ENCODE measurements at places on chromosomes 3 and 15.

DNA sequence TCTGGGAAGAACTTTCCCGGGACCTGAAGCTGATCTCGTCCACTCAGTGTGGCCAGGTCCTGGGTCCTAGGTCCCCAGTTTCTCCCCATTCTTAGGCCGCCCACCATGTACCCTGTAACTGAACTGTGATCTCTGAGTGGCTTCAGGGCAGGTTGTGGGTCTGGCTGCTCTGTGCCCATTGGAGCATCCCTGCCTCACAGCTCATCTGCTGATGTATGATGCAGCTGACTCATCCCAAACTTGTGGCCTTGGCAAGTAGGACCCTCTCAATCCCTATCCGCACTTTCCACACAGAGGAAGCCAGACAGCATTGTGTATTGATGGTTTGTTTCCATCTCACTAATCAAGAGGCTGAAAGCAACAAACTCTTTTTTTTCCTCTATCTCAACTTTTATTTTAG, 69.1 kb upstream of the XCR1 start:
- H3K36me3 ChIP-seq: peaks cover 17% of the 10 kb centered on the region
- peak overlapping the region; percentile 94 for H3K27ac ChIP-seq
- H3K27me3 ChIP-seq: peaks cover 7% of the 10 kb centered on the region
- no peak overlapping the region for H3K4me3 ChIP-seq
- DNase-seq: no peak

DNA sequence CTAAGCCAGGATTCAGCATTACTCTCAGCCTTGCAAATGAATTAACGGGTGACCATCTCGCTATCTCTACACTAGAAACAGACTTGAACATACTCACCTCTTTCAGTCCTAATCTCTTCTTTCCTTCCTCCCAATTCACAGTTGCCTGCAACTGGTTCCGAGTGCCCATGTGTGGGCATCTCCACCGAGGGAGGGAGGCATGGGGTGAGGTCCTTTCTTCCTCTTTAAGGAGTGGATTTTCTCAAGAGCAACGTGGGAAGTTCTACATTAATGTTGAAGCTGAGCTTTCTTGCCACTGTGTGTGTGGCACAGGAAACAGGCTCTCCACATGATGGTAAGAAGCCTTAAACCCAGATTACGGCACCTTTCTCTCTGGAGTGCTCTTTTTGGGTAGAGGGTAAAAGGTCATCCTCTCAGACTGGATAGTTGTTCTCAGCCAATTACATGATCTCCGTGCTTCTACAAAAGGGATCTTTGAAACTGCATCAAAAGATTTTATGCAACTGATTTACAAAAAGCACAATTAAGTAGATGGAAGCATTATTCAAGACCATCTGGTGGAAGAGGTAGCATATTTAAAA, 286.8 kb upstream of the NR2F2 start:
- no peak for DNase-seq
- H3K27me3 ChIP-seq: peaks cover 45% of the 10 kb centered on the region
- H3K4me3 ChIP-seq: no peak overlapping the region

GRCh38 chr3:178513546-178514380, 22.5 kb upstream of the KCNMB2 start:
- DNase-seq: no peak
- H3K36me3 ChIP-seq: no peaks in the 10 kb centered on the region
- no peaks in the 10 kb centered on the region for H3K27me3 ChIP-seq
- H3K4me3 ChIP-seq: no peak overlapping the region
- no peak overlapping the region for H3K27ac ChIP-seq

DNA sequence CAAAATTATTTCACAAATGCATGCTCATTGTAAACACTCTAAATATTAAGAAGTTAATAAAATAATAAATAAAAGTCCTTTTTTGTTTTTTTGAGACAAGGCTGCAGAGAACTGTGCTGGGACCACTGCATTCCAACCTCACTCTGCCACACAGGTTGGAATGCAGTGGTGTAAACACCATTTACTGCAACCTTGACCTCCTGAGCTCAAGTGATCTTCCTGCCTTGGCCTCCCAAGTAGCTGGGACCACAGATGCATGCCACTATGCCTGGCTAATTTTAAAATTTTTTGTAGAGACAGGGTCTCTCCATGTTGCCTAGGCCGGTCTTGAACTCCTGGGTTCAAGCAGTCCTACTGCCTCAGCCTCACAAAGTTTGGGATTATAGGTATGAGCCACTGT, 578.4 kb downstream of the ZIC1 start:
- no peak overlapping the region for H3K27ac ChIP-seq
- no peak overlapping the region for H3K4me3 ChIP-seq
- no peaks in the 10 kb centered on the region for H3K36me3 ChIP-seq
- H3K27me3 ChIP-seq: no peaks in the 10 kb centered on the region
- no peaks in the 10 kb centered on the region for H3K4me1 ChIP-seq

DNA sequence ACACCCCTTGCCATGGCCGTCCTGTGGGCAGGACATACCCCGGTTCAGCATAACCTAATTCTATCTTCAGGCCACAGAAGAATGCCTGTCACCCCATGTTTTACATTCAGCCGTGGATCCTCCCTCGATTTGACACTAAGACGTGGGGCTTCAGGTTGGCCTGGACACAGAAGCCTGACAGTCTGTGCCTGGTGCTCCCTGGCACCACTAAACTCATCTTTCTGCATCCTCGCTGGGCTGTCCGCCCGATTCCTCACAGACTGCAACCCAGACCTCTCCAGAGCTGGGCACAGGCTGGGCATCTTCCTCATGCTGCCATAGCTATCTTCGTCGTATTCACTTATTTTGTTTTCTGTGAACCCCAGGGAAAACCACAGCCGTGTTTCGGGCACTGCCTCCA, 117.8 kb upstream of the IQSEC1 start:
- no peak overlapping the region for H3K4me3 ChIP-seq
- H3K27me3 ChIP-seq: peaks cover 40% of the 10 kb centered on the region
- no peak overlapping the region for H3K27ac ChIP-seq
- no peak for DNase-seq
- peaks cover 38% of the 10 kb centered on the region for H3K4me1 ChIP-seq

DNA sequence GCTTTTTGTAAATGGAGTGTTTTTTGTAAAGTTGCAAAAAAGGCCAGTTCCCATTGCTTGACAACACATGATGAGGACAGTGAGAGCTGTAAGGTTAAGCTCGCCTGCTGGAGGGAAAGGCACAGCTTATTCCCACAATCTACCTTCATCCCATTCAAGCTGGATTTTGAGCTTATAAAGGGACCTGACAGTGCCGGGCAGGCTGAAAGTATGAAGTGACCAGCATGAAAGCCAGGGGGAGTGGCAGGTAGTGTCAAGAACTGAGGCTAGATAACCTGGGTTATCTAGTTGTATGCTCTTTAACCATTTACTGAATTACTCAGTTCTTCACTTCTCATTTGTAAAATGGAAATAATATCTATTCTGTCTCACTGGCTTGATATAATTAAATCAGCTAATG, 52.3 kb upstream of the KPNA4 start:
- H3K4me3 ChIP-seq: no peak overlapping the region
- H3K36me3 ChIP-seq: no peaks in the 10 kb centered on the region
- no peak overlapping the region for H3K27ac ChIP-seq
- H3K4me1 ChIP-seq: no peaks in the 10 kb centered on the region
- DNase-seq: no peak

GRCh38 chr3:149331396-149331795, 2.0 kb downstream of the TM4SF18 start:
- H3K4me1 ChIP-seq: no peaks in the 10 kb centered on the region
- H3K27me3 ChIP-seq: peaks cover 5% of the 10 kb centered on the region
- no peaks in the 10 kb centered on the region for H3K36me3 ChIP-seq
- no peak for DNase-seq

Measured in activated naive CD4-positive, alpha-beta T cell treated with anti-CD3 and anti-CD28 coated beads, Interleukin-2, amount 10 ng/mL, durations not matched to agents 7 days and 5 days (primary cell).